Bronchial epithelial cell (primary cell): ENCODE measurements at places on chromosomes 3 and 15.

DNA sequence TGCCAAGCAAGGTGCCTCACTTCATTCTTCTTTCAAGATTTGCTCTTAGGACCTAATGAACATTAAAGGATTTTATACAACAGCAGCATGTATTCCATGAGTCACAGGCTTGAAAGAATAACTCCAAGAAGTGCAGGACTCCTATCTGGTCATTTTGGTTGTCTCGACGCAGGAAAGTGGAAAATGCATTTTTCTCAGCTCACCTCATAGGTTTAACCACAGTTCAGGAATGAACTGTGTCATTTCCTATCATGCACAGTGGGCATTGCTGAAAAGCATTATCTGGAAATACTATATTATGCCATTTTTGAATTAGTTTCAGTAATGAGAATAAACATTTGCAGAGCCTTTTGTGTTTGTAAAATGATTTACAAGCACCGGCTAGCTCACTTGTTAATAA lies 98.7 kb upstream of the BFSP2 start:
- DNase-seq: peak; percentile 87

DNA sequence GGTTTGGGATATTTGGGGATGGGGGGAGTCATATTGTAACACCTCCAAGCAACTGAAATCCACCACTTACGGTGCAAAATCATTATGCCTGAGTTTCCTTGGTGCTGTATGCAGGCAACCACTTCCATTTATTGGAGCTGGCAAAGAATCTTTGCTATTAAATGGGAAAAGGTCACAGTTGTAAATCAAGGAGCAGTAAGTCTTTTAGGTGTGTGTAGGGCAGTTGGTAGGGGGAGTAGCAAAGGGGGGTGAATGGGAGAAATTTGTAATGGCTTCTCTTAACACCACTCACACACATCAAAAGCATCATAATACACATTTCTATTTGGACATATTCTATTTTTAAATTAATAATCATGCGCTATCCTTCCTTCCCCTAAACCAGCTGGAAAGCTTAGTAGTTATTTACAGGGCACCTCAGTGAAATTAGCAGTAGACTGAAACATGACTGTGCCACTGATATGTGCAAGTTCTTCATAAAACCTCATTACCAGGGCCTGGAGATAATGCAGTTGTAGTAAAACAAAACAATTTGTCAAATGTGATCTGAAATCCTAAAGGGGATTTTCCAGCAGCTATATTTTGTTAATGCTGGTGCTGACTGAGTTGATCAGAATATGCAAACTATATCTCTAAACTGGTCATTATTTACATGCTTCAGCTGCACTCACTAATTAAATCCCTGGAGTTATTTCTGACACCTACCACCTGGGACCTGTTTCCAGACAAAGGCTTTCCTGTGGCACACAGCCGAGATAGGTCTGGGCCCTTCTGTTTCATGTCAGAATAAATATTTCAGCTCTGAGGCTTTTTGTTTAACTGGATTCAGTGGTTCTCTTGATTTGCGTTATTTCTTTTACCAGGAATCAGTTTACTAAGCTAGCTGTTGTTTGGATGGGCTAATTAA lies 90.1 kb downstream of the B3GALNT1 start:
- DNase-seq: no peak

DNA sequence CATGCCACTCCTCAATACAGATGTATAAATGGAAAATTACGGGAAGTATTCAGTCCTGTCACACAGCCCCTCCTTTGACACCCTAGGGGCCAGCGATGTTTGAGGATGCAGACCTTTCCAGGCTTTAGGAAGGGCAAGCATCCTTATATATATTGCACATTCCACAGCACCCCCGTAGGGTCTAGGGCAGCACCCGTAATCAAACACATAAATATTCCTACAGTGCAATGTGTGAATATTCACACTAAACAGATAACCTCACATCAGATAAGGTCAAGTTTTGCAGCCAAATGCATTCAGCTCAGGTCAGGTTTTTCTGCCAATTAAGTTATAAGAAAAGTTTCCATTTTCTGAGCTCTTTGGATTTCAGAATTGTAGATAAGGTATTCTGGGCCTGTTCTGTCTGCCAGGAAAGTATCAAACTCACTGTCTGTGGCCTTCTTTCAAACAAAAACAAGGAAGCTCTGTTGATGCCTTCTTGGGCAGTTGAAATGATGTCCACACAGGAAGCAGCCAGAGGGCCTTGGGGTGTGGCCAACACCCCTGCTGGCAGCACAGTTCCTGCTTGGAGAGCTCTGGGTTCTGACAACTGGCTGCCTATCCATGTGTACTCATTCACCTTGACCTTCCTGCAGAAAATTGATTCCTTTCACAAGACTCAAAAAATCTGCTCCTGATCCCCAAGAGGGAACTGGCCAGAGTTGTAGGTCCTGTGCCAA lies 427.0 kb downstream of the NTRK3 start:
- DNase-seq: no peak

DNA sequence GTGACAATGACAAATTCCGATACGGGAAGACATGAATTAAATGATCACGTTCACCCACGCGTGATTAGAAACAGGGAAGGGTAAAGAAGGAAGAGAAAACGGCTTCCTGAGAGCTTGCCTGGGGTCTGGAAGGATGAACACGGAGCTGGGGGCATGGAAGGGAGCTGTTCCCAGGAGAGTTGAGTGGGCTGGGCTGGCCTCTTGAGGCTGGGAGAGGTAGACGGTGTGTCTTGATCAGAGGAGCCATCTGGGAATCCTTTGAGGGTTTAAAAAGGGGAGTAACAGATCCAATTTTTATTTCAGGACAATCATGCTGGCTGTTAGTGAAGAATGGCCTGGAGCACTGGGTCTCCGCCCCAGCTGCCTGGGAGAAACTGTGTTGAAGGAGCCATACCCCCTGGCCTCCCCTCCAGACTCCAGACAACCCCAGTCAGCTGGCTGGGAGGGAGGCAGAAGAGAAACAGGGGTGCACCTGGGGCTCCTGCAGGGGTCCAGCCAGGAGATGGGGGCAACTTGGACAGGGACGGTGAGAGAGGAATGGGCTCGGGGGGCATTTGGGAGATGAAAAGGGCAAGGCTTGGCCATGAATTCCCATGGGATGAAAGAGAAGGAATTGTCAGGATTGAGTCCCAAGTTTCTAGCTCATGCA lies 53.6 kb upstream of the CGNL1 start:
- no peak for DNase-seq

DNA sequence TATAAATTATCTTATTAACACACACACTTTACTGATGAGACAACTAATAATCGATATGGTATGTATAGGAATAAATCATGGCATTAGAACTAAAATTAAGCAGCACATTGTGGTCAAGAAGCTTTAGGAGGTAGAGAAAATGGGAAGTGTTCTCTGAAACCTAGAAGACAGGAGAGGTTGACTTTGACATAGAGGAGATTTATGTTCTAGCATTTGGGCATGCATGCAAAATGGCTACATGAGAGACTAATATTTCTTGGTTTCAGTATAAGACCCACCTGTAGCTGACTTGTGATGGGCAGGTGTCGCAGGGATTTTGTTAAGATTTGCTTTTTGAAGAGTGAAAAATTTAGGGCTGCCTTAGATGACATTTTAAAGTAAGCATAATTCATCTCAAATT lies 209.7 kb upstream of the POU1F1 start:
- DNase-seq: no peak

- no peak for DNase-seq
Observed at GRCh38 chr15:64604319-64604718, 143.9 kb downstream of the ZNF609 start.

DNA sequence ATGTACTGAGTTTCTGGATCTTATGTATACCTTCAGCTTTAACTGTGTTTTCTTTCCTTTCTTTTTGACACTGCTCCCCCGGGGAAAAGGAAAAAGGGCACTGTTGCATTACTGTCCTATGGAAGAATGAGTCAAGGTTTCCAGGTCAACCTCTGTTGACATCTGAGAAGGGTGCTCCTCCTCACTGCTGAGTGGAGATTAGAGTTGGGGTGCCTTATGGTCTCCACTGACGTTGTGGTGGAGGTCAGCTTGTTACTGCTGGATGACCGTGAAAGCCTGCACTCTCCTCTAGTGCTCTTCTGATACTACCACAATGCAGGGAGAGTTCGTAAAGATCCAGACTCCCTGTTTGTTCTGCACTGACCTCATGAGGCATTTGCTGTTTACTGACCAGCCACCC lies 252.1 kb upstream of the GRM7 start:
- no peak for DNase-seq

GRCh38 chr3:35965908-35966307 lies 326.6 kb downstream of the ARPP21 start:
- DNase-seq: peak; percentile 38

DNA sequence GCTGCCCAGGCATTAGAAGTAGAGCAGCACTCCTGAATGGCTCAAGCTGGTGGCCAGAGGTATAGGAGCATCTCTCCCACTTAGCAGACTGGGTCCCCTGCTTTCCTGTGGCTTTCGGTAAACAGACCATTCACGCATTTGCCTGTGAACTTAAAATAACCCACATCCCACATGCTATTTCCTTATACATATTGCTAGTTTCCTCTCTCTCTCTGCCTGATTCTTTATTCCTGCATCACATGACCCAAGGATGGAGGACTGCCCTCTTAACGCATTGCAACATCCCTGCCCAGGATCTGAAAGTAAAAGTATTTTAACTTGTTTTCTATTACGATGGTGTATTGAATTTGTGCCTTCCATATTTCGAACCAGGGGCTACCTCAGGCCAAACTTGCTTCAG lies 43.4 kb upstream of the NLGN1 start:
- no peak for DNase-seq

GRCh38 chr15:34439878-34440277 lies 2.3 kb upstream of the GOLGA8A start:
- DNase-seq: no peak

DNA sequence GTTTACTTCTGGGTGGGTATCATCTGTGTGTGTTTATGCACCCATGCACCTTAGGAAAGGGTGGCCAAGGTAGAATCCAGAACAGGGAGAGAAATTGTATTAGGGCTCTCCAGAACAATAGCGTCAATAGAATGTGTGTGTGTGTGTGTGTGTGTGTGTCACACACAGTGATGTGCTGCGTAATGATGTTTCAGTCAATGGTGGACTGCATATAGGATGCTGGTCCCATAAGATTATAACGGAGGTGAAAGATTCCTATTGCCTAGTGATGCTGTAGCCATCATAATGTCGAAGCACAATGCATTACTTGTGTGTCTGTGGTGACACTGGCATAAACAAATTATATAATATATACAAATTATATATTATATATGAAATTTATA lies 69.3 kb upstream of the PRR23C start:
- DNase-seq: no peak

DNA sequence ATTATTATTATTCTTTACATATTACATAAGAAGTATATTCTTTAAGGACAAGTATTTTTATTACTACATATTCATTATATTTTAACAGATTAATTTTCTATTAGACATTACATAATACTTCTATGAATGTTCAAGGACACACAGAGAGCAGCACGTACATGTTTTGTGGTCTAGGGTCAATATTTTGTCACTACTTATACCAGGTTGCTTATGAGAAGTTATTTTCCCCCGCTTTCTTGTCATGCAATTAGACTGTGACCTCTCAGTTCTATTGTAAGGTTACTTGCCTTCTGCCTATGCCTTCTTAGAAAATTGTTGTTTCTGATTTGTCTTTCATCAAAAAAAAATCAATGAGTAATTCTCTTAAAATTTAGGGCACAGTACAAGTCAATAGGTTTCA lies 21.5 kb downstream of the BCHE start:
- DNase-seq: no peak

GRCh38 chr15:70103880-70104626 lies 6.3 kb upstream of the TLE3 start:
- no peak for DNase-seq

DNA sequence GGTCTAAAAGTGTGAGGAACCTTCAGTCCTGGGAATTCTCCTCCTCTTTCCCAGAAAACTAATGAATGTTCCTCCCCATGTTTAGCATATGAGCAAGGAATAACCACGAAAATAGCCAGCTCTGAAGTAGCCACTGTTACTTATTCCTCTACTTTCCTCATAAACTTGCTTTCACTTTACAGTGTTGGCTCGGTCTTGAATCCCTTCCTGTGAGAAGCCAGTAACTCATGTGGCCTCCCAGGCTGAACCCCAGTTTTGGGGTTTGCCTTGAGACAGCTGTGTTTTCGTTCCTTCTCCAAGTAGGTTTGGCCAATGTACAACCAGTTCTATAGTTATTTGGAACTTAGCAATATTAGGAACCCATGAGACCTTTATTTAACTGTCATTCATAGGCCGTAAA lies 195.0 kb downstream of the CNTN6 start:
- DNase-seq: no peak

DNA sequence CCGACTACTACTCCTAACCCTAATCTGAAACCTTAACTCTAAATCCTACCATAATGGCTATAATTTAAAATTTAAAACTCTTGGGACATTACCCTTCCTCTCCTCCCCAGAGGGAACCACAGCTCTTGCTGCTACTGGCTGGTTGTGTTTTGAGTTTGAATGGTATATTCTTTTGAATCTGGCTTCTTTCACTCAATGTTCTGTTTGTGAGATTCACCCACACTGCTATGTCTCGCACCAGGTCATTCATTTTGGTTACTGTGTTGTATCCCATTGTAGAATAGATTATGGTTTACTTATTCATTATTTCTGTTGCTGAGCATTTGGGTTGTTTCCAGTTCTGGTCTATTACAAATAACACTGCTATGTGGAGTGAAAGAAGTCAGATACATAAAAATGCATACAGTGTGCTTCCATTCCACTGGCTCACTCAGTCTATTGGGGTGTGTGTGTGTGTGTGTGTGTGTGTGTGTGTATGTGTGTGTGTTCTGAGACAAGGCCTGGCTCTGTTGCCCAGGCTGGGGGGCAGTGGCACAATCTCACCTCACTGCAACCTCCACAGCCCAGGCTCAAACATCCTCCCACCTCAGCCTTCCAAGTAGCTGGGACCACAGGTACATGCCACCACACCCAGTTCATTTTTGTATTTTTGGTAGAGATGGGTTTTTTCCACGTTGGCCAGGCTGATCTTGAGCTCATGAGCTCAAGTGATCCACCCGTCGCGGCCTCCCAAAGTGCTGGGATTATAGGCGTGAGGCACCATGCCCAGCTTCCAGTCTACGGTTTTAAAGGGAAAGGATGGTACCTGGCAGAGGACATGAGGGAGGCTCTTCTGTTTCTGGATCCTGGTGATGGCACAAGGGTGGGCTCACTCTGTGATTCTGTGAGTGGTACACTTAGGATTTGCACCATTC lies 19.2 kb upstream of the SYNM start:
- DNase-seq: no peak

- peak; percentile 84 for DNase-seq
Observed at GRCh38 chr3:121574449-121574848, 6.7 kb downstream of the ARGFX start.
